ENCODE measurements at places on chromosomes 3 and 15.

DNA sequence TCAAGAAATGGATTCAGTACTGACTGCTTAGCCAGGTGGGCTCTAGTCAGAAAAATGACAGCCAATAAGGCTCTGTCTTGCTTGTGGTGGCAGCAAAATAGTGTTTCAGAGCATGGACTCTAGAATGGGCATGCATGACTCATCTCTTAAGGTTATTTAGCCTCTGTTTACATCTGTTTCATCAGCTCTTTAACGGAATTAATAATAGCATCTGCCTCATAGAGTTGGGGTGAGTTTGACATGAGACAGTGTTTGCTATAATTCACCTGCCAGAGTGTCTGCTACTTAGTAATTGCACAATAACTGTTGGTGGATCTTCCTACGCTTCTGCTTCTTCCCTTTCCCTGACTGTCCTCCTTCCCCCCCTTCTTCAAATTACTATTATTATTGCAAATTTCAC, 350.4 kb upstream of the SEMA6D start:
- no peak for DNase-seq

DNA sequence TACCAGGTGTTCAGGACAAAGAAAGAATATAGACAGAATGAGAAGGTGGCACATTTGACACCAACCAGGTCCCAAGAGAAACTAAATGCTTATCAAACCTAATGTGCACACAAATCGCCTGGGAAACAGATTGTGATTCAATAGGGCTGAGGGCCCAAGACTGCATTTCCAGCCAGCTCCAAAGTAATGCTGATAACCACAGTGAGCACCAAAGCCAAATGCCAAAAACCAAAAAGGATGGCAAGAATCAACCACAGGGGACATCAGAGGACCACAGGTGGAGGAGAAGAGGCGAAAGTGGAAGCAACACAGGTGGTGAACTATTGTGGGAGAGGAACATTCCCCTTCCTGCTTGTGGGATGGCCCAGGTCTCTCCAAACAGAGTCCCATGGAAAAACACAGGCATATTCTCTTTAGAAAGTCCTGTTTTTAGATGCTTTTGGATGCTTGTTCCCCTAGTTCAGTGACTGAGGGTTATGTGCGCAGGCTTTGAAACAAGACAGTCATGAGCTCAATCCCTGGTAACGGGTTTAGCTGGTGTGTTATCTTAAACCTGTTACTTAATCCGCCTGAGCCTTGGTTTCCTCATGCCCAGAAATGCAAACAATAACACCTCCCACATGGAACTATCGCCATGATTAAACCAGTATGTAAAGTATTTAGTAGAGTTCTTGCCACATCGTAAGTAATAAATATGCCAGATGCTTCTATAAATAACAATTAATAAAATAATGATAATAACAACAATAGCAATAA, 241.7 kb downstream of the ATP8B4 start:
- DNase-seq: no peak

- DNase-seq: no peak
These were observed 63.2 kb upstream of the BCL6 start for GRCh38 chr3:187808527-187808895.

DNA sequence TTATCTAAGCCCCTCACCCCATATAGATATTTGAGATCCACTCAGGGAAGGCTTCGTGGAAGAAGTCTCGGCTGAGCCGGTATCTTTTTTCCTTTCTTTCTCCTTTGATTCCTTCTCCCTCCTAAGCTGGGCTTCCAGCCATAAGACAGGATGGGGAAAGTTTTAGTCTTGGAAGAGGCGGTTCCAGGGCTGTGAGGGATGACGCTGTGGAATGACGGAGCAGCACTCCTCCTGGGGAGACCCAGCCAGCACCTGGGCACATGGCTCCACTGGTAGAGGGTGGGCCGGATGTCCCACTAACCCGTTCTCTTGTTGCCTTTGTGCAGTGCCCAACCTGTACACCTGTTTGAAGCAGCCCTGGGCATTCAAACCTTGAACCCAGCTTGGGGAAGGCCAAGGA, 43.2 kb upstream of the FAM107A start:
- no peak for DNase-seq

- DNase-seq: peak; percentile 65
These were observed 25.4 kb upstream of the SLC25A26 start for GRCh38 chr3:66195347-66195783.

DNA sequence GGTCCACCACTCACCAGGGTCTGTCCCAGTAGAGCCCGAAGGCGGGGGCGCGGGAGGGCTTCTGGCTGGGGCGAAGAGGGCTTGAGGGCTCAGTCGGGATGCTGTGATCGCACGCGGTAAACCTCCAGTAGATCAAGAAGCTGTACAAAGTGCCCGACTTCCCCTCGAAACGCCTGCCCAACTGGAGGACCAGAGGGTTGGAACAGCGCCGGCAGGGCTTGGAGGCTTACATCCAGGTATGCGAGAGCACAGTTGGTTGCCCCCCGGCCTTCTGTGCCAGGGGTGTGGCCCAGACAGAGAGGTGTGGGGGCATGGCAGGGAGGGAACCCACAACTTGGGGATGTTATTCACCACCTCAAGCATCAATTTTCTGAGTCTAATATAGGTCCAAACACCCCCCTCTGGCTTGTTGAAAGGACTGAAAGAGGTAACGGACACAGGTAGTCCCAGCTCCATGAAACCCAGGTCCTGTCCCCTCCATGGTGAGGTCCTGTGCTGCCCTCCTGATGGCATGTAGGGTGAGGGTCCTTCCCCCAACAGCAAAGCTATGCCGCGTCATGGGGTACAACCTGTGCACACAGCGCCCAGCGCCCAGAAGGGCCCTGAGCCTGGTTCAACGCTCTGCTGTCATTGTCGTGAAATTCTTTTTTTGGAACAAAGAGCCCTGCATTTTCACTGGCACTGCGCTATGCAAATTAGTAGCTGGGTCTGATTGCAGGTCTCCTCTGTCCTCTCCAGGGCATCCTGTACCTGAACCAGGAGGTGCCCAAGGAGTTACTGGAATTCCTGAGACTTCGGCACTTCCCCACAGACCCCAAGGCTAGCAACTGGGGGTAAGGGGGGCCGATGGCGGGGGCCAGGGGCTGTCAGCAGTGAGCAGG, 1.2 kb downstream of the SNX22 start:
- DNase-seq: no peak

- DNase-seq: no peak
These were observed 141.2 kb downstream of the GMNC start for GRCh38 chr3:190721330-190721729.

- no peak for DNase-seq
These were observed 54.8 kb upstream of the CHRNB4 start for GRCh38 chr15:78695854-78696253.

- no peak for DNase-seq
These were observed 974.2 kb downstream of the NSUN3 start for GRCh38 chr3:95037097-95037496.

- DNase-seq: no peak
These were observed 37.9 kb downstream of the RAB6B start for GRCh38 chr3:133857767-133858166.

- DNase-seq: no peak
These were observed 55.0 kb upstream of the ABHD10 start for GRCh38 chr3:111923806-111924205.

DNA sequence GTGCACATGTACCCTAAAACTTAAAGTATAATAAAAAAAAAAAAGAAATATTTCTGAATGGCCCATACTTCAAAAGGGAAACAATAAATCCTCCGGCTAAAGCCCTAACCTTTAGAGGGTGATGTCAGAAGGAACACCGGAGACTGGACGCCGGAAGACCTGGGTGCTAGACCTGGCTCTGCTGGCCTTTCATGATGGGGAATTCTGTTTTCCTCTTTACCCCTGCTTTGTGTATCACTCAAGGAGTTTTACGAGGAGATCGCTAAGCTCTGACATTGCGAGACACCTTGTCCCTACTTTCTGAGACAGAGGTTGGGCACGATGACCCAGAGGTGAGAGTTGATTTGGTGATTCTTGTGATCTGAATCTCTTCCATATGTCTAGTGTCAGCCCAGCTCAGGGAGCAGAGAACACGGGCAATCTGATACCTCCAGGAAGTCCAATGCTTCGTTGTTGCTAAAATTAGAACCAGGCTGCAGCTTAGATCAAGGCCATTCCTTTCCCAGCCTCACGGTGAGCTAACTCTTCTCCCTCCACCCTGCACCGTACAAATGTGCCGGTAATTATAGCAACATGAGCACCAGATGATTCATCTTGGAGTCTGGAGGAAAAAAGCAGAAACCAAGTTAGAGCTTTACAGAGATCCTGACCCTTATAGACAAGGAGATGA, 42.0 kb upstream of the CFAP161 start:
- DNase-seq: no peak

DNA sequence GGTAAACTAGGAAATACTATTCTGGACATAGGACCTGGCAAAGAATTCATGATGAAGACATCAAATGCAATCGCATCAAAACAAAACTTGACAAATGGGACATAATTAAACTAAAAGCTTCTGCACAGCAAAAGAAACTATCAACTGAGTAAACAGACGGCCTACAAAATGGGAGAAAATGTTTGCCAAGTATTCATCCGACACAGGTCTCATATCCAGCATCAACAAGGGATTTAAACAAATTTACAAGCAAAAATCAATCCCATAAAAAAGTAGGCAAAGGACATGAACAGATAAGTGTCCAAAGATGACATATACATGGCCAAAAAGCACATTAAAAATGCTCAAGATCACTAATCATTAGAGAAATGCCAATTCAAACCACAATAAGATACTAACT, 1088.9 kb downstream of the NAALADL2 start:
- DNase-seq: no peak

DNA sequence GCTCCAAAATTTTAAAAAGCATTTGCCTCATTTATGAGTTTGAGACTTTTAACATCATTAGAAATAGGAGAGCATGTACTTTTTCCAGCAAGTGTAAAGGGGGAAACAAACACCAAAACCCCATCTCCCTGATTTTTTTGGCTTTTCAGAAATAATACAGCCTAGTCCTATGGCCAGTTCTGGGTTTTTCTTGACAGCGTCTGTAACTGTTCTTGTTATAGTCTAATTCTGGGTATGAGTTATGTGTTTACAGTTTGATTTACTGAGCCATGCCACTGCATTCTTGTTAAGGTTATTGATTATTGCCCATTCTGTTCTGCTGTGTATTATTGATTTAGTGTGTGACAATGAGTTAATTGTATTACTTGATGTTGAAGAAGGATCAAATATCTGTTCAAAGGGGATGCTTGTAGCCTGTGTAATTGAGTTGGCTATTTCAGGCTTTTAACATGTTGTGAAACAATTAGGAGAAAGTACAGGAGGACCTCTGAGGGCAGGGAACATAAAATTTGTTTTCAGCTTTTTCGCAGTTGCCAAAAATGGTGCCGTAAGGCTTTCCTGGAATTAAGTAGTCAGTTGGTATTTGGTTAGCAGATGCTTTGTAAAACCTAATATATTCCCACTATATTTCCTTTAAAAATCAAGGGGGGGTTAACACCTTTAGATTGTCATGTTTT, 46.1 kb downstream of the MBNL1 start:
- DNase-seq: no peak

DNA sequence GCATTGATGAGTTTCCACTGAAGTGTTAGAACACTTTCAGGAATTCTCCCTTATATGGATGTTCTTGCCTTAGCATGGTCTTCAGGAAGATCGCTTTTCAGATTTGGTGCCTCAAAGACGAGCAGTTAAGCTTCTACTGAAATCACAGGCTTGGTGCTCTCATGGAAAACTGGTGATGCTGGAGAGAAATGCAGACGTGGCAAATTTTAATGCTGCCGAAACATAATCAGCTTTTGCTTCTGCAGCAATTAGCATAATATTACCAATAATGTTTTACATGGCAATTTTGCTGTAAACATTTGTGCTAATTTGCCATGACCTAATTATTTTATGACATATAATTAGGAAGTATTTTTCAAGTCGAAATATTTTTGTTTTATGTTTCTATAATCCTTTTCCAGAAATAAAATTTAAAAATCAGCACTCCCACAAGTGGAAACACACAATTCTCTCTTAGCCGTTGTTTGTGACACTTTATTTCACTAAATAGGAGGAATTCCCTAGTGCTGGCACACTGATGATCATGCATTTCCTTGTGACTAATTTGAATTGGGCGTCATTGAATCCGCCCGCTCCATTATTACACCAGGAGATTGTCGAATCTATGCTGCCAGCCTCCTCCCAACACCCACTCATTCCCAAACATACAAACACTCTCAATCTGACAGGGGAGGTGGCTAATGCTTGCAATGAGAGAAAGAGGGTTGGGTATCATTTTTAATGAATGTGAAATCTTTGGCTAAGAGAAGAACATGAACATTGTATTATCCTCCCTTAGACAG, 506.8 kb upstream of the PPP2R3A start:
- DNase-seq: no peak

GRCh38 chr3:88334187-88334868, 184.6 kb downstream of the C3orf38 start:
- no peak for DNase-seq

DNA sequence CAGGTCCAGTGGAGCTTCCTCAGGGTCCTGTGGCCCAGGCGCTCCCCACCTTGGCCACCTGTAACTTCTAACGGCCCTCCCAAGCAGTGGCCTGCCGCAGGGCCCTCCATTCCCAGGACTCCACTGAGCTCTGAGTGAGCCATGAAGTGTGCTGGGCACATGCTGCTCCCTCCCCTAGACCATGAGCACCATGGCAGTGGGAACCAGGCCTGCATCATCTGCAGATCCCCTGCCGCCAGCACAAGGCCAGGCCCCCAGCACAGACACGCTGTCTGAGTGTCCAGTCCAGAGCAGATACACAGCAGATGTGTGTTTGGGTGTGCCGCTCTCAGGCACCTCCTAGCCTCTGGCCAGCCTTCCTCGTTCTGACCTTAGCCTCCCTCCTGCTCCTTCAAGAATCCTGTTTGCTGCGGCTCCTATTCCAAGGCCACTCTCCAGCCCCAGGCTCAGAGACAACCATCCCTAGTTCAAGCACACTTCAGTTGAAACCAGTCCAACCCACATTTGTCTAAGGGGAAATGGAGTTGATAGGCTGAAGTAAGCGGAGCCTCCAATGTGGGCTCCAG, 7.0 kb upstream of the KLF15 start:
- DNase-seq: no peak

DNA sequence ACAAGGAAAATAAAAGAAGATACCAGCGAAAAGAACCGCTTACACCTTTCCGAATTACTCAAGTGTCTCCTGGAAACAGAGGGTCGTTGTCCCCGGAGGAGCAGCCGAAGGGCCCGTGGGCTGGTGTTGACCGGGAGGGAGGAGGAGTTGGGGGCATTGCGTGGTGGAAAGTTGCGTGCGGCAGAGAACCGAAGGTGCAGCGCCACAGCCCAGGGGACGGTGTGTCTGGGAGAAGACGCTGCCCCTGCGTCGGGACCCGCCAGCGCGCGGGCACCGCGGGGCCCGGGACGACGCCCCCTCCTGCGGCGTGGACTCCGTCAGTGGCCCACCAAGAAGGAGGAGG, 325 bp downstream of the ALCAM start:
- DNase-seq: peak; percentile 57
